GM23248 (cell line): ENCODE measurements at places on chromosomes 11 and 22.

- no peak for DNase-seq
Observed at GRCh38 chr22:46916886-46917770, 154.7 kb downstream of the TBC1D22A start.

DNA sequence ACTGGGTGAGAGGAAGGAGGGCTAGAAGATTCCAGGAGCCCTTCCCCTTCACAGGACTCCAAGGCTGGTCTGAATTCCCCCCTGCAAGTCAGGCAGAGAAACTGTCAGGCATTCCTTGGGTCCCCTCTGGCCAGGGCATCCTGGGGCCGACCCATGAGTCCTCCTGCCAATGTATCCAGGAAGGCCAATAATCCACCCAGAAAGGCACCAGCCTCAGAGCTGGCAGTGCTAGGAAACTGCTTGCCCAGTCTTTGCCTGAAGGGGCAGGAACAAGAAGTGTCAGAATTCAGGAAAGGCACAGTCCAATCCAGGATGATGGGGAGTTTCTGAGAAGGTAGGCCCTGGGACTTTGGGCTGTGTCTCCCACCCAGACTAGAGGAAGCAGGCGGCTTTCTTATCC is 41.0 kb downstream of the BUD13 start:
- no peak for DNase-seq

- DNase-seq = no peak
Observed at GRCh38 chr22:24380220-24380904, 47.0 kb upstream of the ADORA2A start.

DNA sequence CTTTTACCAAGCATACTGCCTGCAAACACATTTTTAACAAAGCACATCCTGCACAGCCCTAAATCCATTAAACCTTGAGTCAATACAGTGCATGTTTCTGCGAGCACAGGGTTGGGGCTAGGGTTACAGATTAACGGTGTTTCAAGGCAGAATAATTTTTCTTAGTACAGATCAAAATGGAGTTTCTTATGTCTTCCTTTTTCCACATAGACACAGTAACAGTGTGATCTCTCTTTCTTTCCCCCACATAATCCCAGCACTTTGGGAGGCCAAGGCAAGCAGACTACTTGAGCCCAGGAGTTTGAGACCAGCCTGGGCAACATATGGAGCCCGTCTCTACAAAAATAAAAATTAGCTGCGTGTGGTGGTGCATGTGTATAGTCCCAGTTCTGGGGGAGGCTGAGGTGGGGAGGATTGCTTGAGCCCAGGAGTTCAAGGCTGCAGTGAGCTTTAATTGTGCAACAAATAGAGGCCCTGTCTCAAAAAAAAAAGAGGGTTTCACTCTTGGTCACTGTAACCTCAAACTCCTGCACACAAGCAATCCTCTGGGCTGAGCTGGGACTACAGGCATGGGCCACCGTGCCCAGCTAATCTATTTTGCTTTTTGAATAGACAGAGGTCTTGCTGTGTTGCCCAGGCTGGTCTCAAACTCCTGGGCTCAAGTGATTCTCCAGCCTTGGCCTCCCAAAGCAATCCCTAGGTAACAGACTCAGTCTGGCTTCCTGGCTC is 19.7 kb upstream of the SLC3A2 start:
- no peak for DNase-seq

- DNase-seq = peak; percentile 11
Observed at GRCh38 chr11:44057340-44057739, 8.7 kb upstream of the ACCS start.

GRCh38 chr11:72226701-72227100 is 2.1 kb downstream of the INPPL1 start:
- DNase-seq = no peak

DNA sequence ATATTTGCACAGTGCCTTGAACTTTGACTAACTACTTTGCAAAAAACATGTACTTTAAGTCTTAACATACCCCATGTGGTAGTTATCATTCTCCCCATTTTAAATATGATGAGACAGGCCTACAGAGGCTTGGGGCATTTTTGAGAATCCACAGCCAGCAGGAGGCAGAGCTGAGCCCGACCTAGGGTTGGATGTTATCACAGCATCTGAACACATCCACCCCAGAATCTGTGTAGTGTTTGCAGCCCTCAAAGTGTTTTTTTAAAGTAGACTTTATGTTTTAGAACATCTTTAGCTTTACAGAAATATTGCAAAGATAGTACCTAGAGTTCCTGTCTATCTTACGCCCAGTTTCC is 17.6 kb downstream of the OTOG start:
- DNase-seq = no peak

- no peak for DNase-seq
Observed at GRCh38 chr11:1092919-1093318, 18.2 kb downstream of the MUC2 start.
